ENCODE measurements at places on chromosomes 3 and 15. TPM values are rescaled to one million over a fixed set of nuclear protein-coding genes. Genes with fewer than 3 reads are reported as not detected.

The CPN2 gene
- total RNA-seq: not detected

The LRIG1 gene
- total RNA-seq: 39.2 TPM

The TTC23 gene
- total RNA-seq: 28.4 TPM

The P2RY13 gene
- not detected for total RNA-seq

The CYP1A2 gene
- total RNA-seq: not detected

The HIGD2B gene
- not detected for total RNA-seq

The TM4SF4 gene
- not detected for total RNA-seq

The TEX264 gene
- total RNA-seq: 33.3 TPM

The HRH1 gene
- 16.7 TPM for total RNA-seq

The ST3GAL6 gene
- 6.0 TPM for total RNA-seq

The ROPN1 gene
- not detected for total RNA-seq
